Mesangial cell (primary cell): ENCODE measurements at places on chromosomes 7 and 10. TPM values are rescaled to one million over a fixed set of nuclear protein-coding genes. Genes with fewer than 3 reads are reported as not detected.

HDAC9 gene
- 10.3 and 13.6 TPM in 2 replicates for total RNA-seq

ADAM12 gene
- 18.6 and 28.2 TPM in 2 replicates for total RNA-seq

SPDYE2B gene
- total RNA-seq: not detected in 2 replicates

MARCHF5 gene
- total RNA-seq: 8.6 and 12.7 TPM in 2 replicates

NODAL gene
- not detected in 2 replicates for total RNA-seq

SFTPD gene
- 0.63 TPM in 1 of 2 replicates, not detected in the other for total RNA-seq

HOXA7 gene
- total RNA-seq: 16.8 and 26.6 TPM in 2 replicates

OGDHL gene
- total RNA-seq: 0.98 and 18.1 TPM in 2 replicates

MRC1 gene
- total RNA-seq: not detected in 2 replicates

GFRA1 gene
- total RNA-seq: 25.3 and 45.3 TPM in 2 replicates

LRRC61 gene
- 21.7 and 40.2 TPM in 2 replicates for total RNA-seq

ADRA2A gene
- total RNA-seq: under 0.01 TPM in 2 replicates

TAS2R4 gene
- 0.25 TPM in 1 of 2 replicates, not detected in the other for total RNA-seq

HPS1 gene
- 34.4 and 70.6 TPM in 2 replicates for total RNA-seq

ITIH5 gene
- 0.98 and 3.8 TPM in 2 replicates for total RNA-seq

PVRIG gene
- not detected in 2 replicates for total RNA-seq

PHTF2 gene
- 10.4 and 18.4 TPM in 2 replicates for total RNA-seq

GPR26 gene
- total RNA-seq: not detected in 2 replicates

SPDYE6 gene
- not detected in 2 replicates for total RNA-seq

APBB1IP gene
- 0.25 and 0.49 TPM in 2 replicates for total RNA-seq

RET gene
- total RNA-seq: 0.51 and 0.65 TPM in 2 replicates

MAPK8 gene
- total RNA-seq: 39.0 and 44.2 TPM in 2 replicates

LBX1 gene
- not detected in 2 replicates for total RNA-seq

ASB10 gene
- not detected in 2 replicates for total RNA-seq

CCDC6 gene
- total RNA-seq: 19.9 and 28.1 TPM in 2 replicates

ANXA8L1 gene
- 4.2 and 5.3 TPM in 2 replicates for total RNA-seq

PDK4 gene
- under 0.01 and 1.6 TPM in 2 replicates for total RNA-seq

SRRT gene
- total RNA-seq: 63.5 and 101 TPM in 2 replicates

ZNF804B gene
- not detected in 2 replicates for total RNA-seq

SPDYE8 gene
- not detected in 2 replicates for total RNA-seq

VWC2 gene
- total RNA-seq: not detected in 2 replicates

CYP3A7 gene
- total RNA-seq: not detected in 2 replicates

STYXL1 gene
- total RNA-seq: 31.2 and 47.1 TPM in 2 replicates

PRKG1 gene
- 0.49 and 2.4 TPM in 2 replicates for total RNA-seq

ST8SIA6 gene
- 0.49 and 1.3 TPM in 2 replicates for total RNA-seq

TMEM236 gene
- not detected in 2 replicates for total RNA-seq

GNAT3 gene
- not detected in 2 replicates for total RNA-seq

C10orf105 gene
- total RNA-seq: not detected in 2 replicates

POM121 gene
- 15.1 and 15.5 TPM in 2 replicates for total RNA-seq

PIK3CG gene
- total RNA-seq: not detected in 2 replicates

ZC3HAV1L gene
- 18.4 and 22.8 TPM in 2 replicates for total RNA-seq

CALD1 gene
- 118 and 122 TPM in 2 replicates for total RNA-seq

ADCK2 gene
- 23.1 and 25.5 TPM in 2 replicates for total RNA-seq

CISD1 gene
- total RNA-seq: 15.6 and 17.4 TPM in 2 replicates

DGKI gene
- 3.4 and 13.4 TPM in 2 replicates for total RNA-seq

GSDME gene
- total RNA-seq: 37.8 and 41.2 TPM in 2 replicates

SLC26A3 gene
- not detected in 2 replicates for total RNA-seq

ZEB1 gene
- 7.7 and 9.6 TPM in 2 replicates for total RNA-seq

TMEM139 gene
- total RNA-seq: 5.5 and 30.2 TPM in 2 replicates

WNT16 gene
- 0.13 TPM in 1 of 2 replicates, not detected in the other for total RNA-seq
